ENCODE measurements at places on chromosomes 6 and 20.

DNA sequence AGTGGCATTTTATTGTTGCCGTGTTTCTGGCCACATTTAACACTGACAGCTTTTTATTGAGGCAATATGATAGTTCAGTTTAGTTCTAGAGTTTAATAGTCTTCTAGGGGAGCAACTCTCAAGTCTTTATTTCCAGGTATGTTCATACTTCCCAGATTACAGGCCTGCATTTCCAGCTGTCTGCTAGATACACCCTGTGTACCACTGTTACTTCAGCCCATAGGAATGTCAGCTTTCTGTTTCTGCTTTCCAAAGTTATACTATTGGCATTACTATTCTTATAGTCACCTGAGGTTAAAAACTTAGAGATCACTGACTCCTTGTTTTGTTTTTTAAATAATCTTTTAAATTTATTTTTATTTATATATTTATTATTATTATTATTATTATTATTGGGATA is 7.6 kb downstream of the ZNF451 start:
- DNase-seq = peak; percentile 14

DNA sequence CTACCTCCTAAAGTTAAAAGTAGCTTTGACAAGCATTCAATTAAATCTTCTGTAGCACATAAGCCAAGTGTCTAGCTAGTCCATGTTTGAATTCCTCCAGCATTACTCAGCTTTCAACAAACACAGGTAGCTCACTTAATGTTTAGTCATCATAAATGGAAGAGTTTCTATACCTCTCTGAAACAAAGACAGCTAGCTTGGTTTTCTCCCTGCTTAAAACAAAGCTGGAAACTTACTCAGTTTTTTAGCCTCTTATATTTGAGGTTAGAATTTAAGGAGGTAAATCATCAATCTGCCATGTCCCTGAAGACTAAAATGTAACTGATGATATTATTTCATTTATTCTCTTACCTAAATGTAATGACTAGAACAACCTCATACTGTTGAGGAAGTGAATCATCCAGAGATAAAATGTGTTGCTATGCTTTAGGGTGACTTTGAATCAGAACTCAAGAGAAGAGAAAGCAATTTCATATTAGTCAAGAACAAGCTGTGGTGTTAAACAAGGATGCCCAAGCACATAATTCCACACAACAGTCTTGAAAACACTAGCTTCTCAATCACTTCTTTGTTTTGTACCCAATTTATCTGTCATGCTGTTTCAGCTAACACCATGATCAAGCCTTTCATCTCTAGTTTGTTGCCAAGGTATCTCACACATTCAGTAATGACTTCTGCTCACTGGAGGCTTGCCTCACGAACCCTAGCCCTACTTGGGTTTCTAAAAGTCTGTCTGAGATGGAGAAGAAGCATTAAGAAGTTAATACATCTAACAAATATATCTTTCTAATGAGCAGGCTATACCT is 251.9 kb downstream of the EPM2A start:
- DNase-seq = peak; percentile 29

DNA sequence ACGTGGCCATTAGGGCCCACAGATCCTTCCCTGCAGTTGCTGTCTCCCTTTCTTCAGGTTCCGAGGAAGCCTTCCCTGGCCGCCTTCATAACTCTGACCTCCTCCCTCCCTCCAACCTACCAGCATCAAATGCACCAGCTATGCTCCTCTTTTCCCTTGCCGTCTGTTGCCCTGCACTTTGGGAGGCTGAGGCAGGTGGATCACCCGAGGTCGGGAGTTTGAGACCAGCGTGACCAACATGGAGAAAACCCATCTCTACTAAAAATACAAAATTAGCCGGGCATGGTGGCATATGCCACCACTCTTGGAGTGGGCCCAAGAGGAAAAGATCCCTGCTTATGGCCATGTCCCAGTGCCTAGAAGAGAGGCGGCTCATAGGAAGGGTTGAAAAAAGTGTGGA is 31.8 kb downstream of the RNASET2 start:
- no peak for DNase-seq

DNA sequence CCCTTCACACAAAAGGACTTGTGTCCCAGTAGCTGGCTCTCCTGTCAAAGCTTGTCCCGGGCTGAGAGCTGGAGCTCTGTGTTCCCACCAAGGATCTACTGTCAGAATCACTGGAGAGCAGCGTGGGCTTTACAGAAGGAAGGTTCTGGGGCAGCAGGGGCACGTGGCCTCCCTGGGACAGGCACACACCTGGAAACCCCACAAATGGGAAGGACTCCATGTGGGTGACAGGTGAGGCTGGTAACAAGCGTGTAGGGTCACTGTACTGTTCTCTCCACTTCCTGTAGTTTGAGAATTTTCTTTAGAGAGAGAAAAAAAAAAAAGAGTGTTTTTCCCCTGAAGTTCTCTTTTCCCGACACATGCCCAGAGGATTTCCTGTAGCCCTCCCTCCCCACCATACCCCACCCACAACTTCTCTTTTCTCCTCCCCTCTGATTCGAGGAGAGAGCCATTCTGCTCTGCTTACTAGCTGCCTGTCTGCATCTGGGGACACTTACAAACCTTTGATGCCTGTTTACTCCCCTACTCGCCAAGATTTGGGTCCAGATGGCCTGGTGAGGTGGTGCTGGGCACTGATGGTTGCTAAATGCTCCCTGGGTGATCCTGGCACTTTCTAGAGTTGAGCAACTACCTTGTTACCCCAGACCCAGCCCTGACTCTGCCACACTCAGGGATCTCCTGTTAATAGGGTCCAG is 84.1 kb upstream of the SIRPA start:
- DNase-seq = peak; percentile 66

GRCh38 chr6:34969662-34970265 is 80.7 kb downstream of the ANKS1A start:
- no peak for DNase-seq

DNA sequence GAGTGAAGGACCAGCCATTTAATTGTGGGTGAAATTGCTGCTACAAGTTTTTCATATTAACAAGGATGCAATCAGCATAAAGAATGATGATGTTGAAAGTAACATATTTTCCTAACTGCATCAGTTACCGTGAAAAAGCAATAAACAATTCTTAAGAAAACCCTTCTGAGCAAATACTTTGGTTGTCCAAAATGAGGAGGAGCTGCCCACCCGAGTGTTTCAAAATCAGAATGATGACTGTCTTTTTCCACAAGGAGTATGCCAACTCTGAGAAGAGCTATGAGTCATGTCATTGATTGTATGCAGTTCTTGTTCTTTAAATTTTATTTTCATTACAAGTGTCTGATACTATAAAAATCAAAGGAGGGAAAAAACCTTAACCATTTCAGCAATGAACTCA is 470.5 kb downstream of the COL12A1 start:
- peak; percentile 96 for DNase-seq

DNA sequence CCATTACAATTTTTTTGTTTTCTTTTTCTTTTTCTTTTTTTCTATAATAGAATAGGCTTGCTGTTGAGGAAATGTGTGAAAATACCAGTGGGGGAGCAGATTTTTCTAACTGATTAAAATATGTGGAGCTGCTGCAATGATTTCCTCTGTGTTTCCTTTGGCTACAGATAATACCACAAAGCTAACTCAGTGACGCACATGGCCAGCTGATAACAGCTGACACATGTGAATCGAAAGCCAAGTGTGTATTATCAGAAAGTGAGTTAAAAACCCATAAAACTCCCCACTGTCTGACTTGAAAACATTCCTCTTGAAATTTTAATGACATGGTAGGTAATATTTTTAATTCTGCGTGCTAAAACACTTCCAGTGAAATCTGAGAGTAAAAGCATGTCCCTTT is 70.8 kb upstream of the AHI1 start:
- peak; percentile 90 for DNase-seq

DNA sequence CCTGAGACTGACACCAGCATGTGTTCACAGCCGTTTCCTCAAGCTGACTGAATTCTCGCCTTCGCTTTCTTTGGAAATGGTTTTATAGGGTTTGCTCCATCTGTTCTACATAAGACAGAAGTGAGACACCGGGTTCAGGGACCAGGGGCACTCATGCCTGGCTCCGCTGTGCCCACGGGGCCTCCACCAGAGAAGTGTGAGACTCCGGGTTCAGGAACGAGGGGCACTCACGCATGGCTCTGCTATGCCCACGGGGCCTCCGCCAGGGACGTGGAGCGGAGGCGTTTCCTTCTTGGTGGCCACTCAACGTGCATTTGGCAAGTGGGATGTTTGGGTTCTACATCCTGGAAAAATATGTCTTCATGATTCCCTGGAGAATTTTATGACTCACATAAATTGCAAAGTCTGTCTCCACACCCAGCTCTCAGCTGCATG is 106.6 kb downstream of the RNASET2 start:
- DNase-seq = no peak

GRCh38 chr6:117264692-117265409 is 507 bp upstream of the VGLL2 start:
- peak; percentile 16 for DNase-seq

GRCh38 chr6:74879976-74880375 is 325.9 kb downstream of the COL12A1 start:
- no peak for DNase-seq

- DNase-seq = peak; percentile 35
Observed at GRCh38 chr20:25532971-25533391, 52.4 kb downstream of the NINL start.

DNA sequence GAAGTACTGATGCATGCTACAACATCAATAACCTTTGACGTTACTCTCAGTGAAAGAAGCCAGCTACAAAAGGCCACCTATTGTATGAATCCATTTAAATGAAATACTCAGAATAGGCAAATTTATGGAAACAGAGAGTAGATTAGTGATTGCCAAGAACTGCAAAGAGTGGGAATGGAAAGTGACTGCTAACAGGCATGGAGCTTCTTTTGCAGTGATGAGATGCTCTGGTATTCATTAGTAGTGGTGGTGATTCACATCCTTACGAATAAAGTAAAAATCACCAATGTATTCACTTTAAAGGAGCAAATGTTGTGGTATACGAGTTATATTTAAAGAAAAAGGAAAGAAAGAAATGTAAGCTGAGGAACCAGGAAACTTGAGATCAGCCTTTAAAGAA is 126.8 kb upstream of the SAMD5 start:
- no peak for DNase-seq

DNA sequence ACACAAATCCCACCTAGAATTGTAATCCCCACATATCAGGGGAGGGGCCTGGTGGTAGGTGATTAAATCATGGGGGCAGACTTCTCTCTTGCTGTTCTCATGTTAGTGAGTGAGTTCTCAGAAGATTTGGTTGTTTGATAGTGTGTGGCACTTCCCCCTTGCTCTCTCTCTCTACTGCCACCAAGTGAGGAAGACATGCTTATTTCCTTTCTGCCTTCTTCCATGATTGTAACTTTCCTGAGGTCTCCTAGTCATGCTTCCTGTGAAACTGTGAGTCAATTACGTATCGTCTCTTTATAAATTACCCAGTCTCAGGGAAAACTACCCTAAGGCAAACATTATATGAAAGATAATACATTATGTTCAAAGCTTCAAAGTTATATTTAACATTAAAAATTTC is 1297.5 kb upstream of the CITED2 start:
- DNase-seq = no peak

- DNase-seq = no peak
Observed at GRCh38 chr6:13989496-13990144, 64.9 kb downstream of the RNF182 start.

- DNase-seq = peak; percentile 48
Observed at GRCh38 chr6:21163110-21163837, 430.3 kb upstream of the SOX4 start.

GRCh38 chr20:62622877-62623487 is 19.3 kb upstream of the SLCO4A1 start:
- DNase-seq = no peak

DNA sequence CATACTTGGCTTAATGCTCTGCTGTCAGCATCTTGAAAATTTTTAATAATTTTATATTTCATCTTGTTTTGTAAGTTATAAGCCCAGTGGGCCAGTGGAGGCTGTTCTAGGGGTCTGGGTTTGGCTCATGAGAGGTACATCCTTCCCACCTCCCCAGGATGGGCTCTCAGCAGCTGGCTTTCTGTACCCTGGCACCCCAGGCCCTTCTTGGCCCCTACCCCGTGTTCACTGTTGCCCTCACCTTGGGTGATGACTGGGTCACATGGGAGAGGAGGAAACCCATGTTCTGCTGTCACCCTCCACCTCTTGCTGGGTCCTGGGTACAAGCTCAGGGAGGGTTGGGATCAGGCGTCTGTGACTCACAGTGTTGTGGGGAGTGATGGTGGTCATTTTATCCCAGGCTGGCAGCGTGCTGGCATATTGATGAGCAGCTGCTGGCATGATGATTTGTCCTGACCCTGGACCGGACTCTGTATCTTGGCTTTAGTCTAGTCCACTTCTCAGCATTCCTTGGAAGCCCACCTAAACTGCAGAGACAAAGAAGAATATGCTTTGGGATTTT is 34.6 kb downstream of the SLC16A10 start:
- no peak for DNase-seq

DNA sequence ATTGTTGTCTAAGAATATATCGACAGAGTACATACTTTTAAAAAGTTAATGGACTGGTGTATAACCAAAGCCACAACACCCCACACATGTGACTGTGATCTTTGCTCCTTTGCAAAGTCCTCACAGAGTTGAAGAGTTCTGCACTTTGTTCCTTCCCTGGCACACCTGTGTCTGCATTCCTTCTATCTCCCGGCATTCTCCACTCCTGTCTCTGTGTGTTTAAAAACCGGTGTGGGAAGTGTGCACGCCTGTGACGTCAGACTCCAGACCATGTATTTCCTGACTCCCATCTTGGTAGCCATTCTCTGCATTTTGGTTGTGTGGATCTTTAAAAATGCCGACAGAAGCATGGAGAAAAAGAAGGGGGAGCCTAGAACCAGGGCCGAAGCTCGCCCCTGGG is at the start of gene IYD:
Gene IYD (plus strand): TSS at position 251 of the 400 bp plus-strand sequence. CDS start 20 bp downstream, at position 271.
- DNase-seq = no peak

- no peak for DNase-seq
Observed at GRCh38 chr6:164114651-164115050, 700.1 kb downstream of the QKI start.

DNA sequence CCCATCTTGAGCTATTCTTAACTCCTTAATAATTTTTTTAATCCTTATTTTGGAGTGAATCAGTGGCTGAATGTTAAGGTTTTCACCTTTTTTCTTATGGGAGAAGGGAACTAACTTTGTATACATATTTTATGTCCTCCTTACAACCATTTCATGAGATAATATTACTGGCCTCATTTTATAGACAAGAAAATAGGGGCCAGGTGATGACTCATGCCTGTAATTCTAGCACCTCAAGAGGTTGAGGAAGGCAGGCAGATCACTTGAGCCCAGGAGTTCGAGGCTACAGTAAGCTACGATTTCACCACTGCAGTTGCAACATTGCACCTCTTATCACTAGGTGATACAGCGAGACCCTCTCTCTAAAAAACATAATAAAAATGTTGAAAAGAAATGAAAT is 128.7 kb downstream of the TMEM242 start:
- DNase-seq = peak; percentile 11

GRCh38 chr6:141134723-141135122 is 998.0 kb upstream of the GJE1 start:
- no peak for DNase-seq

DNA sequence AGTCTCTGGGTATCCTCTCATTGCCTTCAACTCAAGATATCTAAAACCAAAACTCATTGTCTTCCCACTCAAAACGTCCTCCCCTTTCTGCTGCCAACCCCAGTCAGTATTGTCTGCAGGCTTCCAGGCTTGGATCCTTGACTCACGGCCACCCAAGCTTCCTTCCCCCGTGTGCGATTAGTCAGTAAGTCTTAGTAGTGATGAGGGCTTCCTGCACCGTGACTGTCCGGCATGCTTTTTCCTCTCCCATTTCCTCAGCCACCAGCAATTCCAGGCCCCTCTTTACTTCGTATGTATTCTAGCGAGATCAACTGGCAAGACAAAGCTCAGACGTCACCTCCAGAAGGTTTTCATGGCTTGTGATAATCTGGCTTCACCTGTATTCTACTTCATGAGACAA is 88.6 kb upstream of the DUSP22 start:
- DNase-seq = no peak
